ENCODE measurements at places on chromosomes 2 and 18. TPM values are rescaled to one million over a fixed set of nuclear protein-coding genes. Genes with fewer than 3 reads are reported as not detected.
A peak's percentile ranks its signal among the peaks of the same experiment; 100 is the strongest.

DNA sequence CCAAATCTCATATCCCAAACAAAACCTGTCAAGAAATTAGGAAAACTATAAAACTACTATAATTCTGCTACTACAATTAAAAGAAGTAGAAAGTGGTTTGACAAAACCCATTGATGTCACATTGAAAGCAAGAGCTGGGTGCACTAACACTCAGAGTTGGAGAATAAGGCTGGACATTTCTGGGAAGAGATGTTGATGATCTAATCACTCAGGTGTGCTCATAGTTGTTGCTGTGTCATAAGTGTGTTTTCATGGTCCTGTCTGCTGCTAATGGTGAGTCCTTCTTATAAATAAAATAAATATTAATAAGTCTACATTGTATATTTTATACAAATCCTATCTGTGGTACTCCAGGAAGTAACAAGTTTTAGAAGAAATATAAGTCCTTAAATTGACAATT, 168.2 kb upstream of the LRP1B start:
- no peak for DNase-seq

GRCh38 chr2:43540021-43540779, 55.6 kb downstream of the THADA start:
- peak; percentile 98 for DNase-seq

GRCh38 chr2:54572636-54573536, 116.8 kb downstream of the SPTBN1 start:
- DNase-seq, result peak; percentile 68

- peak; percentile 66 for DNase-seq
Observed at GRCh38 chr2:150729495-150729955, 242.1 kb upstream of the RND3 start.

Gene CNGA3
- total RNA-seq, result 0.51 TPM

Measured in GM23248 (cell line).